B cell (primary cell): ENCODE measurements at places on chromosomes 5 and 9. TPM values are rescaled to one million over a fixed set of nuclear protein-coding genes. Genes with fewer than 3 reads are reported as not detected.

Gene RLN1
- 0.60 TPM in 1 of 2 replicates, not detected in the other for polyA plus RNA-seq

Gene GFI1B
- 0.09 and 0.63 TPM in 2 replicates for polyA plus RNA-seq

Gene SLC6A7
- polyA plus RNA-seq = not detected in 2 replicates

Gene SOHLH1
- not detected in 2 replicates for polyA plus RNA-seq

Gene SLC2A6
- polyA plus RNA-seq = 85.2 and 108 TPM in 2 replicates

Gene NIPAL4
- 6.4 and 9.7 TPM in 2 replicates for polyA plus RNA-seq

Gene PCDHGA4
- 0.09 and 0.13 TPM in 2 replicates for polyA plus RNA-seq

GRCh38 chr9:136052472-136052880 is 42.6 kb downstream of the NACC2 start:
- H3K4me1 ChIP-seq = peaks cover 12% of the 10 kb centered on the region
- H3K27ac ChIP-seq = no peak overlapping the region
- no peak for DNase-seq
- H3K4me3 ChIP-seq = no peak overlapping the region
- no peaks in the 10 kb centered on the region for H3K27me3 ChIP-seq

- H3K4me1 ChIP-seq = peaks cover 29% of the 10 kb centered on the region
- DNase-seq = no peak
- no peaks in the 10 kb centered on the region for H3K36me3 ChIP-seq
These were observed 27.9 kb downstream of the RHOBTB3 start for GRCh38 chr5:95759005-95759404.

GRCh38 chr9:109372246-109372645 is 51.4 kb upstream of the EPB41L4B start:
- no peak overlapping the region for H3K27ac ChIP-seq
- H3K4me3 ChIP-seq = no peak overlapping the region
- H3K27me3 ChIP-seq = no peaks in the 10 kb centered on the region
- DNase-seq = no peak
- no peaks in the 10 kb centered on the region for H3K36me3 ChIP-seq
- no peaks in the 10 kb centered on the region for H3K4me1 ChIP-seq

- H3K27ac ChIP-seq = no peak overlapping the region
- H3K36me3 ChIP-seq = no peaks in the 10 kb centered on the region
- DNase-seq = no peak
- no peaks in the 10 kb centered on the region for H3K27me3 ChIP-seq
- H3K4me1 ChIP-seq = no peaks in the 10 kb centered on the region
- H3K4me3 ChIP-seq = no peak overlapping the region
These were observed 156.7 kb downstream of the FSTL4 start for GRCh38 chr5:133455676-133456075.

DNA sequence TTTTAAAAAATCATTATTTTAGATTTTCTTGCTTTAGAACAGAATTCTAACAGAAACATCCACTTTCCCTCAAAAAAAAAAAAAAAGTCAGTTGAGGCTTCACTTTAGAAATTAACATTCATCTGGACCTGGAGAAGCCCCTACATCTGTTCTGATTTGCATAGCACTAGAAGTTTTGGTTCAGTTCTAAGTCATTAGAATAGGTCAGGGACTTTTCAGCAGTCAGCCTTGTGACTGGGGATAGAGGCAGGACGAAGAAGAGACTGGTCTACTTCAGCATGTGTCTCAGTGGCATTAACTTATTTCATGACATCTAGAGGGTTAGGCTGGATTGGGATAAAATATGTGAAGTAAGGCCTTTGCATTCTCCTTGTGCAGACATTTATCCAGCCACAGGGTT is 215.8 kb upstream of the DAB2 start:
- no peaks in the 10 kb centered on the region for H3K4me1 ChIP-seq
- no peak for DNase-seq
- H3K36me3 ChIP-seq = no peaks in the 10 kb centered on the region
- no peak overlapping the region for H3K4me3 ChIP-seq
- H3K27ac ChIP-seq = no peak overlapping the region
